ENCODE measurements at places on chromosomes 6 and 20. TPM values are rescaled to one million over a fixed set of nuclear protein-coding genes. Genes with fewer than 3 reads are reported as not detected.

The MPIG6B gene
- not detected for total RNA-seq

The CDSN gene
- total RNA-seq: not detected

The HMGCLL1 gene
- not detected for total RNA-seq

The FAM83B gene
- total RNA-seq: not detected

DNA sequence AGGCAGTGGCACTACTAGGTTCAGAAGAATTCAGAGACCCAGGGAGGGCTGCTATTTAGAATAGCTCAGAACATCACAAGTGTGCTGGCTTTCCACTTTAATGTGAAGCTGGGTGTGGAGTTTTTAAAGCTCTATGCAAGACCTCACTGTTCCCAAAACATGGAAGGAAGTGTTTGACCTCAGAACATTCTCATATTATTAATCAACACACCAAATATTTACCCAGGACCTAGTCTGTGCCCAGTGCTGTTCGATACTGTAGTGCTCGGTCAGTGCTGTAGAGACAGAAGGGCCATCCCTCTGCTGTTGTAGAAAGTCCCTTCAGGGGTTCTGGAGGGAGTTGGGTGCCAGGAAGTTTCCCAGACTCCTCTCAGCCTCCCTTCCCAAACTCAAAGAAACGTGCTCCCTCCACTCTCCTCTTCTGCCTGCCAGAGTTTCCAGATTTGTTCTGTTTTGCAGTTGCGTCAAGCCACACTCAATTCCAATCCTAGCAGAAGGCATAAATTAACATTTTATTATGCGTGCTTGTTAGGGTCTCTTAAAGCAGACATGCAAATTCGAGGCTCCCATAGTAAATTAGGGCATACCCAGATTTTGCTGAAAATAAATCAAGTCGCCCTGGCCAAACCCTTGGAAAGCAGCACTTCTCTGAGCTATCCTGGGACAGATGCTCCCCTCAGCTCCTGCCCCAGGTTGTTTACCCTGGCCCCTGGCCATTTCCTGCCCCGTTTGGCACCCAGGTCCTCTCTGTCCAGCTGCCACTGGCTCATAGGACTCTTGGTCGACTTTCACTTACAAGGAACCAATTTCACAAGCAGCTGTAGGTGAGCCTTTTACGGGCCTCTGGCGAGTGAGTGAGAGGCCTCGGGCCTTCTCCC lies 248.6 kb downstream of the HIVEP2 start:
- H3K27me3 ChIP-seq: no peaks in the 10 kb centered on the region
- H3K36me3 ChIP-seq: no peaks in the 10 kb centered on the region
- DNase-seq: peak; percentile 23
- H3K27ac ChIP-seq: no peak overlapping the region
- peaks cover 32% of the 10 kb centered on the region for H3K4me1 ChIP-seq
